H54 (cell line): ENCODE measurements at places on chromosomes 2 and 18.

- DNase-seq: no peak
Observed at GRCh38 chr2:8234253-8234652, 447.6 kb upstream of the ID2 start.

- no peak for DNase-seq
Observed at GRCh38 chr2:217096474-217097225, 236.8 kb upstream of the TNP1 start.

- DNase-seq: no peak
Observed at GRCh38 chr2:62704654-62705006, 883 bp upstream of the EHBP1 start.

DNA sequence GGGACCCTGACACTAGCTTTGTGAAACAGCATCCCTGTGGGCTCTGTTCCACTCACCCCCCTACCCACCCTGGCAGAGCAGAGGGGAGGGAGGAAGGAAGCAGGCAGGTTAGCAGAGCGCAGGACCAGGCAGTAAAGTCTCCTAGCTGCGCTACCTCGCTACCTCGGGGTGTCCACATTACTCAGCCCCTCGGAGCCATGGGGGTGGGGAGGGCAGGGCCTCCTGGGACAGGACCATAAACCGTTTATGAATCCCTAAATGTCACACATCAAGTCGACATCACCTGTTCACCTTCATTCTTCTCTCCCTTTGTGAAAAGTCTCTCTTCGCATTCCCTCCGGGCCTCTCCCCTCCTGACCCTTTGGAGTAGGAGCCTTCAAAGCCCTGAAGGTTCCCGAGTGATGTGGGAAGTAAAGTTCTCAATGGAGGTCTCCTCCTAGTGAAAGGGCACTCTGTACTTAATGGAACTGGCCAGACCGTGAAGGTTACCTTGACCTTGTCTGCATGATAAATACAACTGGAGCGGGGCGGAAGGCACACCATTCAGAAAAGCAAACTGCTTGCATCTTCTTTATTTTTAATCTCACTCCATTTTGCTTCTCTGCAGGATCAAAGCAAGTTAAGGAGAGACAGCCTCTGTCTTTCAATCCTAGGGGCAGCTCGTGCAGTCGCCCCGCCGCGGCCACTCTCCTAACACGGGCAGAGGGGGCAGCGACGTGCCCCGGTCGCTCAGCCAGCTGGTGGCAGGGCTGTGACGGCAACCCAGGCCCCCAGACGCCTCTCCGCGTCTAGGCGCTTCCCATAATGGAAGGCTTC is 23.7 kb upstream of the SMAD7 start:
- DNase-seq: no peak

DNA sequence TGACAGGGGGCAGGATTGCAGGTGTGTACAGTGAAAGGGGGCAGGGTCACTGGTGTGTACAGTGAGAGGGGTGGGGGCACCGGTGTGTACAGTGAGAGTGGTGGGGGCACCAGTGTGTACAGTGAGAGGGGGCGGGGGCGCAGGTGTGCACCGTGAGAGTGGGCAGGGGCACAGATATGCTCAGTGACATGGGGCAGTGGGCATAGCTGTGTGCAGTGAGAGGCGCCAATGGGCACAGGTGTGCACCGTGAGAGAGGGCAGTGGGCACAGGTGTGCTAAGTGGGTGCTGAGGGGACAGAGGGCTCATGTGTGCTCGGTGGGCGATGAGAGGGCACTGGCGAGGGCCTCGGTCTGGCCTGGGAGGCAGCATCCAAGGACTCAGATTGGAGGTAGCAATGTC is 63.0 kb downstream of the GREB1 start:
- DNase-seq: no peak

DNA sequence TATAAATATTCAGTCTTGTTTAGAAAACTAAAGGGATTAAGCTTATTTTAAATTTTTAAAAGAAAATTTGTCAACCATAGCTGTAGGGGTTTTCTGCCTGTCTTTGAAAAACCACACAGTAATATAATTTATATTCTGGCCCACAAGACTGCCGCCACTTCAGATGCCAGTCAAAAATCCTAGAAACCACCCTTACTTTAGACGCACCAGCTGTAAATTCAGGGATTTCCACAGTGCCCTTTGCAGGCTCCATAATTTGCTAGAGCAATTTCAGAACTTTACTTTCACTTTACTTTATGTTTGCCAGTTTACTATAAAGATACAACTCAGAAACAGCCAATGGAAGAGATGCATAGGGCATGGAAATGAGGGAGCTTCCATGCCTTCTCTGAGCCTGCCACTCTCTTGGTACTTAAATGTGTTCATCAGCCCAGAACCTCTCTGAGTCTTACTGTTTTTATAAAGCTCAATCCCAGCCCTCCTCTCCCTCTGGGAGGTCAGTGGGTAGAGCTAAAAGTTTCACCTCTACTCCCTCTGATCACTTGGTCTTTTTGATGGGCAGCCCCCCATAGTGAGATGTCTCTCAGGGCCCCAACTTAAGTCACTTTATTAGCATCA is 63.3 kb downstream of the KYNU start:
- no peak for DNase-seq

DNA sequence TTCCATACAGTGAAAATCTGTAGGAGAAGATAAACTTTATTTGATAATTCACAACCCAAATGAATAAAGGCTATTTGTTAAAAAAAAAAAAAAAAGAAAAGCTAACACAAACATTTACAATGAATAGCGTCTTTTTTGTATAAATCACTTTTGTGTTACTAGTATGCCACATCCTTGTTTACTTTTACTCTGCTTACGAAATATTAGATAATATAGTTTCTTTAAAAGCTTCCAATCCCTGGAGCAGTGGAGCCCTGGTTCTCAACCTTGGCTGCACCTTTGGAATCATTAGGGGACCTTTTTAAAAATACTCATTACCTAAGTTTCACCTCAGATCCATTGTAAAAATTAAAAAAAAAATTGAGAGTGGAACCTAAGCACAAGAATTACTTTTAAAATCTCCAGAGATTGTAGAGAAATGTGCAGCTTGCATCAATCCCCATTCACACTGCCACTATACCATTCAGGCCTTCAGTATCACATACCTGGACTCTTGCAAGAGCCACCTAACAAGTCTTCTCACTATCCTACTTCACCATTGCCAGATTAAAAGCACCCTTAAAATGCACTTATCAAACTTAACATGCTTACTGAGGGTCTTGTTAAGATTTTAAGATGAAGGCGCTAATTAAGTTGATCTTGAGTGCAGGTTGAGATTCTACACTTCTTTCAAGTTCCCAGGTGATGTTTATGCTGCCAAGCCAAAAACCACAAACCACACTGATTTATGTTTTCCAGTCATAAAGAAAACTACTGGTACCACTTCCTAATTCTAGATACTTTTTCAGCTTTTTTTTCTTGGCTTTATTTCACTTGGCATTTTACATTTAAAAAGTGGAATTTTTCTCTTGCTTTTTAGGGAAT is 59.7 kb upstream of the ZC3H15 start:
- DNase-seq: no peak

- DNase-seq: peak; percentile 76
Observed at GRCh38 chr2:119476301-119477112, 44.9 kb downstream of the TMEM37 start.

GRCh38 chr18:80187956-80188642 is 59.2 kb downstream of the PARD6G start:
- no peak for DNase-seq

DNA sequence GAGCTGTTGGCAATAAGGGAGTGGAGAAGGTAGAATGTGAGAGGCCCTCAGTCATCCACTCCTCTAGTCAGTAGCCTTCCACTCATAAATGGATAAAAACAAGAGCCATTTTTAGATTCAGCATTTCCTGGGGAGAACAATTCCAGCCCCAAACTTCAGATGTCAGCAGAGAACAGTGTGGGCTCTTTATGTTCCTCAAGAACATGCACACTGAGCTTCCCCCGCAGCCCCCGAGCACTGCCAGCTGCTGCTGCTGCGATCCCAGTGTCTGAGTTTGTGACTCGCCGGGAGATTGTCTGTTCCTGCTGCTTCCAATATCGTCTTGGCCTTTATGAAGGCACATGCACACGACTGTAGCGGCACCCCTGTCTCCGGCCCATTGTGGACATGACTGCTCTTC is 143.7 kb upstream of the CTNNA2 start:
- no peak for DNase-seq

- DNase-seq: peak; percentile 2
Observed at GRCh38 chr18:31819106-31819924, 58.6 kb upstream of the SLC25A52 start.

GRCh38 chr2:27320958-27321543 is 1.8 kb downstream of the MPV17 start:
- DNase-seq: peak; percentile 96

DNA sequence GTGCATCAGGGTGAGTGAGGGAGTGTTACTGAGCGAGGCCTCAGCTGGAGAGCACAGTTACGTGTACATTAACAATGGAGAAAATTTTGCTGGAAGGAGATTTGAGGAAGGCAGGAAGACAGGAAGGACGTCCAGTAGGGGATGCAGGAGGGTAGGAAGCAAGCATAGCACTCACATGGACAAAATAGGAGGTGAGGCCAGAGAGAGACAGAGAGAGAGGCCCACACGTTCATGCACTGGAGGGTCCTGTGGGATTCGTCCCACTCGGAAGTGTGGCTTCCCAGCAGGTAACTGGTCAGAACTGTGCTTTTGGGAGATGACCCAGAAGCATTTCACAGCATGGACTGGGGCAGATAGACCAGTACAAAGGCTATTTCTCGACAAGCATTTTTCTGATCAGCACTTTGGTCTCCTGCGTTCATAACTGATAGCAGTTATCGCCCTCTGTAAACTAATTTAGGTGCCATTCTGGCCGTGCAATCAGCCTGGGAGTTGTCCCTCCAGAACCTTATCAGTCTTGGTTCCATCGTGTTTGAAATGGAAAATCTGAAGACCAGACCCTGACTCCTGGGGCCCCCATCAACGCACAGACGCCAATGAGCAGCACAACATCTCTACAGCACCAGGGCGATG is 5.7 kb downstream of the LCT start:
- no peak for DNase-seq

GRCh38 chr2:105834931-105835330 is 90.2 kb downstream of the NCK2 start:
- no peak for DNase-seq

GRCh38 chr2:132009874-132010521 is 151.8 kb downstream of the ANKRD30BL start:
- no peak for DNase-seq

DNA sequence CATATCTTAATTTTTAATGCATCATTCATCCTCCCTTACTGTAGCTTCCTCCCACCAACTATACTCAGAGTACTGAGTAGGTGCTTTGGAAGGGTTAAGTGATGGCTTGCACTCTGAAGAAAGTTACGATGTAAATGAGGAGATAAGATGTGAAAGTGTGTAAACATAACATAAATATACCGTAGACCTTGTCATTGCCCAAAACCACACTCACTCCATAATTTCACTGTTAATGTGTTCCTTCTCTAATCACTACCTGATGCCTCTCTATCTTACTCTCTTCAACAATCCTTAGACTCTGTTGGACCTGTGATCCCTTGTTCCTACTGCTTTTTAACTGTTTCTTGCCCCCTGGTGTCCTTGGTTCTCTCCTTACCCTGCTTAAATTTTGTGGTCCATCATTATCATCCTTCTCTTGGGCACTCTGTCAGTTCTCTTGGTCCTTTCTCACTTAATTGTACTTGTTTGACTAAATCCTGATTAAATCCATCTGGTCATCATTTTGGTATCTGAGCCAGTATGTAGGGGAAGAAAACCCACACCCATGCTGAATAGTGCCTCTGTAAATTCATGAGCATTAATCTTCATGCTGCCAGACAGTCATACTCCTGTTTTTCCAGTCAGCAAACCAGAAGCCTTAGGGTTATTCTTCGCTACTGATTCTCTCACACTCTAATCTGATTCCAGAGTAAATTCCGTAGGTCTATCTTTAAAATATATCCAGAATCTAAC is 45.0 kb downstream of the PMS1 start:
- no peak for DNase-seq

DNA sequence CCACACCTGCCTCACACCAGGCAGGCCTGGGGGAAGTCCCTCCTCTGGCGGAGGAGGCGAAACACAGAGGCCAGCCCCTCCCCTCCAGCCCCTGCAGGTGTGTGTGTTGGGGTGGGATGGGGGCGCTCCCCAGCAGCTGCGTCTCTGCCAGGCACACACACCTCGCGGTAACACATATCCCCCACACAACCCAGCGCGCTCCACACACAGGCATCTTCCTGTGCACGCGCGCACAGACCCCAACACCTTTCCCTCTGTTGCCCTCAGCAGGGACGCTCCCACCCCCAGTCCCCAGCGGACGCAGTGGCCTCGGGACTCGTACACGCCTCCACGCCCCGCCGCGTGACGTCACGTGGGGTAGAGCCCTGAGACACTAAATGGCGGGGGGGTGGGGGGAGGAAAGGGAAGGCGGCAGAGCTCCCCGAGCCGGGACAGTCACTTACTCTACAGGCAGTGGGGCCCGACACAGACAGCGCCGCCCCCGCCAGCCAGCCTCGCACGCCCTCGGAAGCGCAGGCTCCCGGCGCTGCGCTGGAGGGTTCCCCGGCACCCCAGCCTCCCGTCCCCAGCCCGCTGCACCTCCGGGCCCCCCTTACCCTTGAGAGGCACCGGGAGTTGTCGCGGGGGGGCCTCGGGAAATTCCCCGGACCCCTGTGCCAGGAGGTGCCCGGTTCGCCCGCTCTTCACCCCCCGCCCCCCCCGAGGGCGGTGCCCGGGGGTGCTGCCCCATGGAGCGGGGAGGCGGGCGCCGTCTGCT is at the start of gene WNT10A:
Gene WNT10A, plus strand, starts transcription at position 751 of the 757 bp plus-strand sequence. CDS start 144 bp downstream, outside the sequence.
- DNase-seq: no peak

GRCh38 chr2:166373951-166374350 is 1.8 kb downstream of the SCN9A start:
- peak; percentile 5 for DNase-seq

GRCh38 chr2:135607561-135607960 is 76.3 kb downstream of the R3HDM1 start:
- no peak for DNase-seq

GRCh38 chr2:190683802-190684201 is 34.9 kb downstream of the NAB1 start:
- DNase-seq: no peak
